ENCODE measurements at places on chromosomes 4 and X.

GRCh38 chrX:82087699-82088098 is 885.8 kb downstream of the SH3BGRL start:
- DNase-seq, result no peak

DNA sequence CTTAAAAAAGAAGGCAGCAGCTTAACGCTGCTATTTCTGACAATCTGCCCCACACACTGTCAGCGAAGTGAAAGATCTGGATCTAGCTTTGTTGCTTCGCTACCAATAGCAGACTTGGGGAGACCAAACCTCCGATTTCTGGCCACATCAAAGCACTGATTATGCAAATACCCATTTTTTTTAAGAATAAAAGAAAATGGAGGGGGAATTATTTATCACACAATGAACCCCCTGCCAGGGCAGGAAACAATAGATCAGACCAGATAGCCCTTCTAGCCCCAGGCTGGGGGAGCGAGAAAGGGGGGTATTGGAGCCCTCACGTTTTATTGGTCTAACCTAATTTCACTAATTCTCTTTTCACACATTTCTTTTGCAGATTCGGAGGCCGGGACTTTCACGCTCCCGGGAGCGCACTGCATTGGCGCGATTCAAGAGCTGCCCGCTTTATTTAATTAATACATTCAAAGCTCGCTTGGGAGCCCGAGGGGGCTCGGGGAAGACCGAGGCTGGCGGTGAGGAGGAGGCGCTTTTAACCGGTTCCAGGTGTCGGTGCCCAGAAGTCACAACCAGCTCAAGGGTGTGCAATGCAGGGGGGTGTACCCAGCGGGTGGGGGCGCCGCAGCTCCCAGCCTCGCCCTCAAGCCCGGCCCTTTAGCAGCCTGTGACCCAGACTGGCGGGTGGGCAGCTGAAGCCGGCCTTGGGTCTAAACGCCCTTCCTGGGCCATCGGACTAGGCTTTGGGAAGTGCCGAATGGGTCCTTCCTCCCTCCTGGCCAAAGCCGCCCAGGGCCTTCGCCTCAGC is 5.5 kb downstream of the NEUROG2 start:
- DNase-seq, result no peak

DNA sequence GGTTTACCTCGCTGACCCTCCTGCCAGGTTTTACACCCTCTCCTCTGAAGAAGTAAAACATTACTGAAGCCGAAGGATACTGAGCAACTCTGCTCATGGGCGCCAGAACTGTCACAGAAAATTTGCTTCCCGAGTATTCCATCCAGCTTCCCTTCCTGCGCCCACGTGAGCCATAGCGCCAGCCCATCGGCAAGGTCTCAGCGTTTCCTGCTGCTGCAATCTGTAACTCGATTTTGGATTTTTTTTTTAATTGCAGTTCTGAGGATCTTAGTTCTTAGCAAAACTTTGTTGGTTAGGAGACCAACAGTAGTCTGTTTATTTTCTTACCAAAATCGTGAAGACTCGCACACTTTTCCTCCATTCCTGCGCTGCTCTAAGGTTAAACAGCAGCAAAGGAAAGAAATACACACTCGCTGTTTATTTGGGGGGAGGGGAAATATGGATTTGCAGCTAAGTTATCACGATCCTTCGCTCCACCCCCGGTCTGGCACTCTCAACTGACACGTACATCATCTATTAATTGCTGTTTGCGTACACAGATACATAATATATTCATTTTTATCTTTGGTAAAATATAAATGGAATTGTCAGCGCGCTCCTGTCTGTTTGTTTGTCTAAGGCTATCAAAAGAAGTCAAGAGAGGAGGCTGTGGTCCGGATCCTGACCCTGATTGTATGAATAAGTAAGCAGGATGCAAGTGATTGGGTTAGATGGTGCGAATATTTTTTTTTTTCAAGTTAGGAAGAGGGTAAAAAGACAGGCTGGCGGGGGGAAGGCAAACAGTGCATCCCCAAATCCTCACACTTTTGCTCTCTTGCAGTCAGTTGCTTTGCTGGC is at the start of gene TLL1:
TLL1 (plus strand) TSS at position 777 of the 837 bp plus-strand sequence. CDS start 668 bp downstream, outside the sequence.
- DNase-seq, result no peak

DNA sequence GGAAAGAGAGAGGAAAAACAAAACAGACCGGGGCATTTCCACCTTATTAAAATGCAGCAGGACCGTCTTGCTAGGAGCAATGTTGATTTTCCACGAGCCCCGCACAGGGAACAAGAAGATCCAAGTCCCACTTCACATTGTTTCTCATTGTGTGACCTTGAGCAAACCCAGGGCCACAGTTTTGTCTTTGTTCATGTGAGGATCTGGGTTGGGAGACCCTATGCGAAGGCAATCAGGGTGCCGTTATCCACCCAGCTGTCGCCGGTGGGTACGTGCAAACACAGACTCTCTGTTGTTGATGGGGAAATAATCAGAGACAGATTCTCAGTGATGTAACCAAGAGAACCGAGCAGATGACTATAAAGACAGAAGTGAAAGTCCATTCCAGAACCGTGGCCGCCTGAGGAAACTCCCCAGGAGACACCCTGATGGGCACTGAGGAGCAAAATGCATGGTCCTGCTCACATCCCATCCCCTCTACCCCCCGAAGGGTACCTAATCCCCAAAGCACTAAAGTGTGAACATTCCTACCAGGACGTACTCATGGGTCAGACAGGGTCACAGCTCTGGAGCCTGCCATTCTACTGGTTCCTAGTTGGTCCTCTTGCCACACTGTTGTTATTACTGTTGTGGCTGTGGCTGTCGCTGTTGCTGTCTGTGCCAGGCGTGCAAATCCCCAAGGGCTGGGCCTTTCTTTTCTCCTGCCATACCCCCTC is 102.7 kb upstream of the RBPJ start:
- no peak for DNase-seq

DNA sequence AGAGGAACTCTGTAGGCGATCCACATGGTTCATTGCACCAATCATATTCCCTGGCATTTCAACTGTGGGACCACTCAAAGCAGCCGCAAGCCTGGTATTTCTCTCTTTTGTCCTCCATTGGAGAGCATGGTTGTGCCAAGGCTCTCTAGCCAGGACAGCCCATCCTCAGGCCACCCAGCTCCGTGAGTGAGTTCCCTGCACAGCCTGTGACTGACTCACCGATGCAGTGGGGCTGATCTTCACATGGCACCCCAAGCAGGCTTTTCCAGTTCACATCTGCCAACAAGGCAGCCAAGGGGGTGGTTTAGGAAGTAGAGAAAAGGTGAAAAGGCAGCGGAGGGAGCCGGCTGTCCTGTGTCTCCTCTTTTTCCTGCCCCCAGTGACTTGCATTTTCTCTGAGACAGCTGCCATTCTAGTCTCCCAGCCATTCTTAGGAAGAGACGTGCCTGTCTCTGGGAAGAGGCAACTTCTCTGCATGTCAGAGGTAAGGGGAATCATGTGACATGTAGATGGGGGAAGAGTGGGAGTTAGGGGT is 69.2 kb downstream of the MID1IP1 start:
- no peak for DNase-seq

GRCh38 chr4:6681191-6681590 is 12.5 kb upstream of the S100P start:
- DNase-seq, result no peak

DNA sequence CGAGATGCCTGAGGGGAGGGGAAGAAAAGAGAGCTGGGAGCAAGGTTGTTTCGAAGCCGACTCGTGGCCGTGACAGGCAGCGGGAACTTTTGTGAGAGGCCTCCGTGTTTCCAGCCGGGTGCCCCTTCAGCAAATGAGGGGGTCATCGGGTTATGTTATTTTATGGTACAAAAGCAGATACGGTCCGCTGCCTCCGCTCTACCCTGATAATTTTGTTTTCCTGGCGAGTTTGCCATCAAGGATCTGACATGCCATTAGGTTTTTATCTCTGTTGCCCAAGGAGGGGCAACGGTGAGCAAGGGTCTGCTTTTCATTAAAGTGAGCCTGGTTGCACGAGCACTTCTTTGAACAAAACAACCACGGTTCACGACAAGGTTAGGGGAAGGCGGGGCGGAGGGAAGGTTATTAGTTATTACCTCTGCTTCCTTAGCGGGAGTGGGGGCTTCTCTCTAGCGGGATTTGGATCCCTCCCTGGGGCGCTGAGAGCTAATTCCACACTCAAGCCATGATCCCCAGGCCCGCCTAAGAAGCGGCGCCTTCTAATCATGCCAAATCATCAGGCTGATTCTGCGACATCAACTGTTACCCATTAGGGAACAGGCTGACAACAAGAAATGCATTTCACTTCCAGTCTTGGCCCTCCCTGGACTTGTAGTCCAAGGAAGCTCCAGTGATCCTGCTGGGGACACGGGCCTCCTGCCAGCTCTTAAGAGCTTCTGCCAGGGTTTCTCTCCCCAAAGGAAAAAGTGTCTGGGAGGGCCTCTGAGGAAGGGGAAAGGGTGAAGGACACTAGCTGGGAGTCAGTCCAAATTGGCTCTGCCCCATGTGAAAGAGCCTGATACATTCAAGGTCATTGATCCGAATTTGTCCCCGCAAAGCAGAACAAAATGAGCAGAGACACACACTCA is 617.7 kb downstream of the MID1IP1 start:
- DNase-seq, result no peak

GRCh38 chr4:122356317-122356808 is 22.4 kb upstream of the ADAD1 start:
- DNase-seq, result no peak

DNA sequence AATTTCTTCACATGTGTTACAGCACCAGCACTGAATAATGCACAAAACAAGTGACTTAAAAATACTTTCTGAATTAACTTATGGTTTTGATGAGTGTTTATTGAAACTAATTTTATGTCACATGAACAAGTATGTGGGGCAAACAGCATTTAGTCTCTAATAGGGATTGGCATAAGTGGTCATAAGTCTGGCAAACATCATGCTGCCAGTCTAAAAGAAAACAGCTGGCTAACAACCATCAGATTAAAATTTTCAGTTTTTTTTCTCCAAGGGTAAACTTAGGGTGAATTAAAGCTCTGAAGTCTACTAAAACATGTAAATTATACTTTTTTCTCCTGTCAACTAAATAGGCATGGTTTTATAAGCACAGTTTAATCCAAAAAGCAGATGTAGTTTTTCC is 1014.2 kb downstream of the FAT4 start:
- DNase-seq, result no peak

DNA sequence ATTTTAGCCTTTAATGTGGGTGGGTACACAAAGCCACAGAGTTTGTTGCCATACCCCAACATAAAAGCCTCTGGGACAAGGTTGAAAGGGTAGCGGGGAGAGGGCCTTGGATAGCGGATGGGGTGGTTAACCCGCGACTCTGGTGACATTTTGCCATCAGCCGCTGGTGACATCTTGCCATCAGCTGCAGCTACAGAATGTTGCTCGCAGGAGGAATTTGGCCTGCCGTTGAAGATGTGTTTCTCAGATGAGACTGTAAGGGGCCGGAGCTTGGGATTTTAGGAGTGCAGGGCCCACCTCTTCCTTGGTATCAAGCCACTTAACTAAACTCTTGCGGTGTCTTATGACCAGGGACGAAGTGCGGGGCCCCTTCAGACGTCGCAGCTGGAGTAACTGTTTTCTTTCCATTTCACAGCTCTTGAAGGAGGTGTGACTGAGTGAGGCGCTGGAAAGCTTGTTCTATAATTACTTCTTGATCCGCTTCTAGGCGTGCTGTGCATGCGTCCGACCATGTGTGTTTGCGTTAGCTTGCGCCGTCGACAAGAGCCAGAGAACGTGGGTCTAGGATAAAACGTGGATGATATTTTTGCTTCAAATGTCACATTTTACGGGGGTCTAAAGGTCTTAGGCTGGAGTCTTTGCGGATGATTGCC is 820 bp upstream of the RASL11B start:
- no peak for DNase-seq

DNA sequence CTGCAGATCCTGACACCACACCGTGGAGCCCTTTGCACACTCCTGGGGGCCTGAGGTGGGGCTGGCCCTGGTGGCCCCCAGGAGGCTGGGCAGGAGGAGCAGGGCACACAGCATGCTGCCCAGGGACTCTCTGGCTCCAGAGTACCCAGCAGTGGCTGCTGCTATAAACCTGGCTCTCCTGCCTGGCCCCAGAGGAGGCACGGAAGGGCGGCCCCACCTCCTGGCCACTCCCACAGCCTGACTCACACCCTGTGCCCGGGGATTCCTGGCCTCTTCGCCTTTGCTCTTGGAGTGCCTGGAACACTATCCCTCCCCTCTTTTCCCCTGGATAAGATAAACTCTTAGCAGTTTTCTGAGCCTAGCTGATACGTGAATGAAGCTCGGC is at the start of gene PSAPL1:
PSAPL1 (minus strand) TSS at position 165 of the 385 bp plus-strand sequence; CDS start at position 114, 51 bp downstream.
- no peak for DNase-seq

Data from activated CD4-positive, CD25-positive, alpha-beta regulatory T cell (primary cell).